ENCODE measurements at places on chromosomes 12 and 14.

DNA sequence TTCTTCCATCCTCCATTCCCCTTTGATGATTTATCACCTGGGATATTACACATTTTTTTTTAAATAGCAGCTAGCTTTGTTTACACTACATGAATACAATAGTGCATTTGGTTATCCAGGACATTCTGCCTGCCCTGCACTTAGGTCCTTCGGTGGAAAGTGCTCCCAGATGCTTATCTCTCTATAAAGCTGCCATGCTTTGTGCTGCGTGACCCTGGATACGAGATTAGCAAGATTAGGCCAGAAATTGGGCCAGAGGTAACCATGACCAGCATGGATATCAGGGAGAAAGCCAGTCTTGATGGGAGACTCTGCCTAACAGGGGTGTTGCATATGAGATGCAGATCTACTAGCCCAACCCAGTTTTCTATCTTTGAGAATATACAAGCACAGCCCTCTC, 12.1 kb upstream of the KRT83 start:
- DNase-seq, result no peak

GRCh38 chr12:91065396-91065795, 7.6 kb upstream of the KERA start:
- DNase-seq, result no peak

DNA sequence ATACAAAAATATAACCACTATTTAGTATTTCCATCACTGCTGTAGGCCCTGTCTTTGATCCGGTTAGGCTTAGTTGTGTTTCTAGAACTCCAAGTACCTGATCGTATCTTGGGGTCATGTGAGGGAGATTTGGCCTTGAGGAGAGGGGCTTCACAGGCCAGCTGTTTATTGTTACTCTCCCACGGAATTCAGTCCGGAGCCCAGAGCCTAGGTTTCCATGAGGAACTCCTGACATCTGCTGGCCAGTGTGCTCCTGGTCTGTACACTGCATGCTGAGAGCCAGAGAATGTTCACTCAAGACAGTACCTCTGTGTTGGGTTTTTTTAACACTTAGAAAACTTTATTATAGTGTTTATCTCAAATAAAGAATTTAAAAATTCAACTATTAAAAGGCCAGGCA, 341.0 kb upstream of the TMEM132C start:
- DNase-seq, result peak; percentile 4

DNA sequence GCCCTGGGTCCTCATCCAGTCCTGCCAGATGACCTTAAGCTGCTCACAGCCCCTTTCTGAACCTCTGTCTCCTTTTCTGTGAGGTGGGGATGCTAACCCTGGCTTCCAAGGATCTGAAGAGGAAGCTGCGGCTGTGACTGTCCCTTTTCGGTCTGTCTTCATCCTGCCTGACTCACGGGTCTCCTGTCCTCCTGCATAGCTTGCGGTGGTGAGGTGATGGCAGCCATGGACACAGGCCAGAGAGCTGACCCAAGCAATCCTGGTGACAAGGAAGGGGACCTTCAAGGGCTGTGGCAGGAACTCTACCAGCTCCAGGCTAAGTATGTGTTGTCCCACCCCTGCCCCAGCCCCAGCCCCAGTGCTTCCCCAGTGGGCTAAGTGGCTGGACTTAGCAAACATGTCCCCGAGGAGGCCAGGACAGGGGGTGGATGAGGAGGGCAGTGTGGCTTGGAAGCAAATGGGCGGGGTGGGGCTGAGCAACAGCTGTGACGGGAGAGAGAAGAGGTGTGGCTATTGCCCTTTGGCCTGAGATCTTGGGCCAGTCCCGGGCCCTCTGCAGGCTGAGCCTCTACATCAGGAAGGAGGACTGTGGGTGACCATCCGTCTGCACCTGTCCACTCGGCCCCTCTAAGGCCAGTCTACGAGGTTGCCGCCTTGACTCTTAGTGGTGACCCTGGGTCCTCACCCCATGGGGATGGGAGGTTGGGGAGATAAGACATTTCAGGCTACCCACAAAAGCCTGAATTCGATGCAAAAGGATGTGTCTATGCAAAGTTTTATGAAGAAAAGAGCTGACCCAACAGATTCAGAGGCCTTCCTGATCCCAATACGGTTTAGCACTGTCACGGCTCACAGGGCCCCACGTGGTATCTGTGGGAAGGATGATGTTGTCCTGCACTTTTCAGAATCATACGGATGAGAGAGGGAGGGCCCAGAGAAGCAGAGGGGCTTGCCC, 1.1 kb downstream of the CCDC197 start:
- no peak for DNase-seq

- no peak for DNase-seq
Observed at GRCh38 chr12:12995088-12995487, 5.0 kb downstream of the HEBP1 start.

DNA sequence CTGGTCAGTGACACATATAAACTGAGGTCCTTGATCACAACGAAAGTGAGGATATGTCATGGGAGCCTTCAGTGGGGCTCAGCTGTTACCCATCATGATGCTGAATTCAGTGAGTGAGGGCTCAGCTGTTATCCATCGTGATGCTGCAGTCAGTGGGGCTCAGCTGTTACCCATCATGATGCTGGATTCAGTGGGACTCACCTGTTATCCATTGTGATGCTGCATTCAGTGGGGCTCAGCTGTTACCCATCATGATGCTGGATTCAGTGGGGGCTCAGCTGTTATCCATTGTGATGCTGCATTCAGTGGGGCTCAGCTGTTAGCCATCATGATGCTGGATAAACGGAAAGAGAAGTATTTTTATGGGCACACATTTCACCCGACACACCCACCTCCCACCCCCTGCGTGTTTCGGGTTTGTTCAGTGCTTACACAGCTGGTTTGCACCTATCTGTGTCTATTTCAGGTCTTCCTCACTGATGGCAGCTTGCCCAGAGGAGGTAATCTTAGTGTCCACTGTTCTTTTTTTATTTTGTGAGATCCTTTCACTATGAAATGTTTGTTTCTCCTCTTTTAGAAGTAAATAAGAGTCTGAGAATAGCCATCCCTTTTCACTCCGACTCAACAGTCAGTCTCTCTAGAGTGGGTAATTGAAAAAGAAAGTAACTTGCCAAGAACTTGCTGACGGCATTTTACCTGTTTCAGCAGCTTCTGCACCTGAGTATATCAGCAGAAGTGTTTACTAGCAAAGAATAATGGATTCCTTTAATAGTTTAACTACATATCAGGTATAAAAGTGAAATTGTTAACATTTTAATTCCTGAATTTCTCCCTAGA, 183.0 kb downstream of the ERC1 start:
- no peak for DNase-seq

GRCh38 chr14:24136684-24137528, 912 bp downstream of the PSME1 start:
- no peak for DNase-seq

DNA sequence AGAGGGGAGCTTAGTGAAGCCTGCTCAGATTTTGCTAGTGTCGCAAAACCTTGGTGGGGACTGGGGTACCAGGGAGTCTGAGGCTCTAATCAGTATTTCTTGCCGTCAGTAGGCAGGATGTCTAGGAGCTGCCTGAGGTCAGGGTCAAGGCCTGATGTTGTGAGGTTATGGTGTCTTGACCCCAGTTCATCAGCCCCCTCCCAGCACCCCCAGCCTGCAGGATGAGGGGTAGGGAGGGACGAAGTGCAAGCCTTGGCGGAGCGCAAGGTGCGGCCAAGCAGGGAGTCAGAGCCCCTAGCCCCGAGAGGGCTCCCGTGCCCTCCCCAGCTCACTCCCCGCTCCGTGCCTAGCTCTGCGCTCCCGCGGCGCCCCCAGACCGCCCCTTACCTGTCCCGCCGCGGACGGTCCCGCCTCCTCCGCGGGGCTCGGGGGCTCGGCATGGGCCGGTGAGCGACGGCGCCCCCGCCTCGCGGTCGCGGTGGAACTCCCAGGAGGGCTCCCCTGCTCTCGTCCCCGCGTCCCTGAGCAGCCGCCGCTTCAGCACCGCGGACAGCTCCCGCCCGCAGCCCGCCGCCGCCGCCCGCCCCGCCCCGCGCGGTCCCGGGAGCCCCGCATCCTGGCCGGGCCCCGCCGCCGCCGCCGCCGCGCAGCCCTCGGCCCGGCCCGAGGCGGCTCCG, 347 bp downstream of the SYNDIG1L start:
- DNase-seq, result no peak

- no peak for DNase-seq
Observed at GRCh38 chr12:89064151-89064550, 288.1 kb downstream of the DUSP6 start.

GRCh38 chr14:46818147-46818546, 166.6 kb upstream of the RPL10L start:
- no peak for DNase-seq

DNA sequence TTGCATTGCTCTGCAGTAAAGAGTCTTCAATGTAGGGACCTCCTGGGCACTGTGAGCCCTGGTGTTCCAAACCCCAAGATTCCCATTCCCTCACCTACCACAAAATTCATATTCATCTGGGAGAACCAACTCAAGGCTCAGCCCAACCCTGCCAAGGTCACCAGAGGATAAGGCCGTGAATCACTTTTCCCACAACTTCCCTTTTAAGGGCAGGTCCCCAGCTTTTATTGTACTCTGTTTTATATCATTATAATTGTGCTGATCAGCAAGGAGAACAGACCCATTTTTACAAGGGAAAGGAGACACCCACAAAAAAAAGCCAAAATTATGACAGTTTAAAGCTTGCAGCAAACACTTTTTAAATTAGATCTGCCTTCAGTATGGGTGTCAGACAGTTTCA, 363.0 kb upstream of the FKBP4 start:
- DNase-seq, result no peak

GRCh38 chr12:49260166-49260565, 4.7 kb upstream of the TUBA1C start:
- DNase-seq, result no peak

DNA sequence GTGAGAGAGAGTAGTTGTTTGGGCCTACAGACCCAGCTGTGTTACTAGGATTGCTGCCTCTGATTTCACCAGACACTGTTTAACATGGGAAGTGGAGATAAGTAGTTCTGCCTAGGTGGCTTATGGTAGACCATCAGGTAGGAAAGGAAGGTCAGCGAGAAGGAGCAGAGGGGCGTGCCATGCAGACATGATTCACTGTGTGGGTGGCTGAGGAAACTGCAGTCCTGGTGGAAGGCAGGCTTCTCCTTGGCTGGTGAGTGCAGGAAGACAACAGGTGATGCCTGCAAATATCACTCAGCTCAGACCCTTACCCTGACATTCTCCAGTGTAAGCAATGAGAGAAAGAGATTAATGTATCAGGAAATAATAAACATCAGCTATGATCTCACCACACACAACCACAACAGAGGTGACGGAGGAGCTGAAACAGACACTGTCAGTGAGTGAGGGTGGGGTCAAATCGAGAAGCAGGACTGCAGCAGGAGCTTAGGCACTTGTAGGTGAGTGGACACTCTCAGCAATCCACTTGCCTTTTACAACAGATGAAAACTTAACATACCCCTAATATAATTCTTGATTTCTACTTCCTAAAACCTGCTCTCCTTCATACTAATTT, 2.1 kb upstream of the PRR4 start:
- DNase-seq, result no peak

DNA sequence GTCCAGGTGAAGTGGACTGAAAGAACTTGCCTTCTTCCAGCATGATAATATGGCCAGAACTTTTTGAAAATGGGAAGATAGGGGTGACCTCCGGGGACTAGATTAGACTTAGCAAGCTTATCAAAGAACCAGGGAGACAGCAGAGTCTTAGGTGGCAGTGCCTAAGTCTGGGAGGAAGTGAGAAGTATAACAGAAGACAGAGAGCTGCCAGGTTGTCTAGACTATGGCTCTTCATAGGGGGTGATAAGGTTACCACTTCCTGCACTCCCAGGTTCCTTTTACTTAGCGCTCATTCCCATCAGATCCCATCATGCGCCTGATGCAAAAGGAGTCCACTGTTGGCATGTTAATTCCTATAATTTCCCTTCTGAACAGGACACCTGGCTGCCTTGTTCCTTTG, 69.9 kb downstream of the PLXNC1 start:
- DNase-seq, result no peak

DNA sequence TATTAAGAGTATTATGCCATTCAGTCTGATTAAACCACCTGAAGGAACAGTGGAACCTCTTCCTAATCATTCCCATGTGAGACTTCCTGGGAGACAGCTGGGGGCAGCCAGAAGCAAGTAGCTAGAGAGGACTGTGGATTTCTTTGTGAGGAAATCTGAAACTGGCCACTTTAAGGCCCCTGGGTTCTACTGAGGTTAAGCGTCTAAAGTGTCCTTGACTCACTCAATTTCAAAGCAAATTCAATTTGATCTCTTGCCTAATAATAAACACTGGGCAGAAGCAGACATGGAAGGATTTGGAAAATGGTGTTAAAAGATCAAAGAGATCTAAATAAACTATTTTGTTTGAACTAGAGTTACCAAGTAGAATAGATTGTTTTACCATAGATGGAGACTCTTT, 909.9 kb downstream of the NRXN3 start:
- no peak for DNase-seq

DNA sequence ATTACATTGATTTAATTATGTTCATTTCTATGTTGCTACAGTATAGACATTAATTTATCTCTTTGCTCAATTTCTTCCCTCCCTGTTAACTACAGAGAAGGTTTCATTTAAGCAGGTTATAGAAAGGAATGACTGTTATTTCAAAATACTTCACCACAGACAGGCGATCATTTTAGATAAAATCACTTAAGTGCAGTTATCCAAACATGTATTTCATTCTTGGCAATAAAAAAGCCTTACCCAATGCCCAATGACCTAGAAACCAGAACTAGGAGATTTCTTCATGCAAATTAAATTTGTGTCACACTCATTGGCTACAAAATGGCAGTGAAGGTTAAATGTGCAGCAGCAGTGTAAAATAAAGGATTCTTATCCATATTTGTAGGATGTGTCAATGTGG, 266.4 kb downstream of the KCNH5 start:
- DNase-seq, result no peak

- no peak for DNase-seq
Observed at GRCh38 chr14:49526101-49526500, 60.1 kb downstream of the RPS29 start.

GRCh38 chr12:92146497-92147224, 1.0 kb upstream of the BTG1 start:
- DNase-seq, result no peak

DNA sequence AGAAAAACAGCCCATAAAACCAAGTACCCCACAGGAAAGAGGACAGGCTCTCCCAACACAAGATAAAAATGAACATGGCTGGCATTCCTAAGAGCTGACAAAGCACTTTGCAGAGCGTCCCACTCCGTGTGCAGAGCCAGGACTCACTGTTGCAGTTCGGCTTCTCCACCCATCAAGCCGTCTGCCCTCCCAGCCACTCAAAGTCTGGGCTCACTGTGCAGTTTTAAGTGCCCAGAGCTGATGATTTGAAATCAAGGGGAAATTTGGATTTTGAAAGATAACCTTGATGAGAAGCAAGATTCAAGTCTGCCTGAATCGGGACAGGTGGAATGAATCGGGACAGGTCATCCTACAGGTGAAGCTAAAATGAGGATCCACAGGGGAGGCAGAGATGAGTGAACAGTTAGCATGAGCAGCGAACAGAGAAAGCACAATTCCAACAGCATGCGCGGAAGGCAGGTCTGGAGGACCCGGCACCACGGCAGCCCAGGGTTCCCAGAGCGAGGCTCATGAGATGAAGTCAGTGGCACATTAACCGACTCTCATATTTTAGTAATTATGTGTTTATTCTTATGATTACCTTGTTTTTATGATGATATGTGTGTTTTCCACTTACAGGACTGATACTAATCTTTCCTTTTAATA, 39.8 kb upstream of the GPR68 start:
- DNase-seq, result peak; percentile 33
